Activated T-cell treated with anti-CD3 and anti-CD28 coated beads for 1 hour (primary cell): ENCODE measurements at places on chromosomes 11 and 22.

GRCh38 chr22:25702571-25703167, 39.3 kb upstream of the MYO18B start:
- no peak for DNase-seq

DNA sequence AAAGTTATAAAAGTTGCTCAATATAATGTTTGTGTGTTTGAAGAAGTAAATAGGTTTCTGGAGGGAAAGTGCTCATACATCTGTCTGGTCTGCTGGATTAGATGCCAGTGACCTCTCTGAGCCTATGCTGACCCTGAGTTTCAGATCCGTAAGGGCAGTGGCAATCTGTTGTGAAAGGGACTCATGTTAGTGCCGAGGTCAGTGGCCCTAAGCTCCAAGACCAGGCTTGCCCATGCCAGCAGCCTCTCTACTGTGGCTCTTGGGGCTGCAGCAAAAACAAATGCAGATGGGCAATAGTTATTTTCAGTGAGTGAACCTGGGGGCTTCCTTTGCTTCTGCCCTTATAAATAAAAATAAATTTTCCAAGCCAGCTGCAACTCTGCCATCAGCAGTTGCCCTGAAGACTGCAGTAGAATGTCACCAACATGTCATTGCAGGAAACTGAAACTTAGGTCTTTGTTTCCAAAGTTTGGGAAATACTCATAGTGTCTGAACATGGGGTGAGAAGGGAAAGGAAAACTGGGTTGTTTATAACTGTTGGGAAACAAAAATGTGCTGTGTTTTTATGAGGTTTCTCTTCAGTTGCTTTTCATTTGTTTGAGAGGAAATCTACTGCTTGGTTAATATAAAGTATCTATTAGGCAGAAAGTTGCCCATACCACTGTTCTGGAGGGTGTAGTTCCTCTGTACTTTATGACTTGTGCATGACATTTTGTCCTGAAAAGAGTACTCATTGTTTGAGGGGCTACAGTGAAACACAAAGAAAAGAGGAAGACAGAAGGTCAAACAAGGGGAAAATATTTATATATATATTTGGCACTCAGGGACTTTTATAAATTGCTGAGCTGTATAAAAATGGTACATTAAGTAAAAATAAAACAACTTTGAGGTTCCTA, 9.5 kb upstream of the MS4A4E start:
- DNase-seq = no peak

- no peak for DNase-seq
Observed at GRCh38 chr22:17493419-17493981, 69.8 kb upstream of the SLC25A18 start.

- DNase-seq = no peak
Observed at GRCh38 chr11:19472679-19473078, 231.9 kb upstream of the E2F8 start.

DNA sequence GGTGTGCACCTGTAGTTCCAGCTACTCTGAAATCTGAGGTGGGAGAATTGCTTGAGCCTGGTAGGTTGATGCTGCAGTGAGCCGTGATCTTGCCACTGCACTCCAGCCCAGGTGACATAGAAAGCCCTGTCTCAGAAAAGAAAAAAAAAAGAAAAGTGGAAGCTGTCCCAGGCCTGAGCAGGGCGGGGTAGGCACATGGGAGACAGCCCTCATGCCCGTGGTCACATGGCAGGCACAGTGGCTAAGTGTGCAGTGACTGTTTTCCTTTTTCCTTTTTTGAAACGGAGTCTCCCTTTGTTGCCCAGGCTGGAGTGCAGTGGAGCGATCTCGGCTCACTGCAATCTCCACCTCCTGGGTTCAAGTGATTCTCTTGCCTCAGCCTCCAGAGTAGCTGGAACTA, 7.8 kb downstream of the OTUB1 start:
- DNase-seq = no peak

DNA sequence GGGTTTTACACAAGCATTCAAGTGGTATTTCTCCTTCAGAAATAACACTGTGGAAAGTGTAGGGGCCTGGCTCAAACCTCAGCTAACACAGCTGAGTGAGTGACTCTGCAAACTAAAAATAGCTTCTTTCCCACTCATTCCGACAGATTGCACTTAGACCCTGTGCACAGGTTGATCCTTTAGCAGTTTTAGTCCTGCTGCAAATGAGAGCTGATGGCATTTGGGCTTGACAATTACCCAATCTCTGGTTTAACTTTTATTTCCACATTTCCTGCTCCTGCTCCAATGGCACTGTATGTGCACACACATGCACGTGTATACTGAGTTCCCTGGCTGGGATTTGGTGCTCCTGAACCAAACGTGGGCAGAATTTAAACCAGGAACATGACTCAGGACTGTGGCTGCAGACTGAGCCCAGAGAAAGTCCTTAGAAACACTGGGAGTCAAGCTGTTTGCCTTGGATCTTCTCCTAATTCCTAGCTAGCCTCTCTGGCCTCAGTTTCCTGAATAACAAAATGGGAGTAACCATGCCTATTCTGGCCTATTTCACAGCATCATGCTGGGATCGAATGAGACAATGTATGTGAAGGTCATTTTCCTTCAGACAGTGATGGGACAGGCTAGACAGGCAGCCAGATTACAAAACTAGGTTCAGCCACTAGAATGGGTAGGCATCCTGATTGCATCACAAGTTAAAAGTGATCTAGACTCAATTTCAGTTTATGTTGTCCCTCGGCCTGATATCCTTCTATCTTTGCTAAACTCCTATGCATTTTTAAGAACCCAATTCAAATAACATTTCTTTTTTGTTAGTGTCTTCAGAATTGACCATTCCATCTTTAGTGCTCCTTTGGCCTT, 58.2 kb downstream of the SERGEF start:
- no peak for DNase-seq

- DNase-seq = no peak
Observed at GRCh38 chr22:47901911-47902310, 1139.5 kb downstream of the TBC1D22A start.

DNA sequence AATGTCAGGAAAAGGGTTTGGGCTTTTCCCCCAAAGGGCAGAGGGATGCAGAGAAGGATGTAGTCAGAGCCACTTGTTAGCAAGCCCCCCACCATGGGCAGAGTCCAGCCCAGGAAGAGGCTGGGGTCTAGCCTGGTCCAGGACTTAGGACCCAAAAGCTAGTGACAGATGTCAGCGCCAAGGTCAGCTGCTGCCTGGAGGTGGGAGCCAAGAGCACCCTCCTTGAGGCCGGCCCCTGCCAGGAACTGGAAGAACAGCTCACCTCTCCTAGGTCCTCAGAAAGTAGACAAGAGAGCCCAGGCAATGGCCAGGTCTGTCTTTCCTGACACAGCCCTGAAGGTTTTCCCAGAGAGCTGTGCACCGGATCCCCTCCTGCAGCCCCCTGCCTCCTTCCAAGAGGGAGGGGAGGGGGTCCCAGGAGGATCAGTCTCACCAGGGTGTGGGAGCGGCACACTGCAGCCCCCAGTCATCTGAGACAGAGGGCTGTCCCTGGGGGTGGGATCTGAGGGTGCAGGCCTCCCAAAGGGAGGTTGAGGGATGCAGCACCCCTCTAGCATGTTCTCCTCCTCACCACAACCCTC, 14.6 kb upstream of the ARHGEF17 start:
- DNase-seq = no peak

- DNase-seq = no peak
Observed at GRCh38 chr11:86052693-86053641, 15.9 kb downstream of the PICALM start.

DNA sequence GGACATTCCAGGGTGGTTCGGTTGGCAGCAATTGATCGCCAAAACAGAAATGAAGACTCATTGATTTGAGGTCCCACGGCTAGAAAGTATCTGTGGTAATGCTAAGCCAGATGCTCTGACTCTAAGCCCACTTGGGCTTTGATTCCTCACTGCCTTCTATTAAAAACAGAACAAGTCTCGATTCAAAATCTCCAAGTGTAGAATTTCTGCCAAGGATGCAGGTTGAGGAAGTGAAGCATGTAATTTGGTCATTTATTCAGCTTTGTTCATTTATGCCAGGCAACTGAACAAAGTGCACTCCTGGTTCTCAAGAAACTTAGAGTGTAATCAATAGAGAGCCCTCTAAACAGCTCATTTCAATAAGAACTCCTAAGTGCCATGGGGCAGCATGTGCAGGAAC, 2.3 kb upstream of the CEP295 start:
- DNase-seq = no peak

DNA sequence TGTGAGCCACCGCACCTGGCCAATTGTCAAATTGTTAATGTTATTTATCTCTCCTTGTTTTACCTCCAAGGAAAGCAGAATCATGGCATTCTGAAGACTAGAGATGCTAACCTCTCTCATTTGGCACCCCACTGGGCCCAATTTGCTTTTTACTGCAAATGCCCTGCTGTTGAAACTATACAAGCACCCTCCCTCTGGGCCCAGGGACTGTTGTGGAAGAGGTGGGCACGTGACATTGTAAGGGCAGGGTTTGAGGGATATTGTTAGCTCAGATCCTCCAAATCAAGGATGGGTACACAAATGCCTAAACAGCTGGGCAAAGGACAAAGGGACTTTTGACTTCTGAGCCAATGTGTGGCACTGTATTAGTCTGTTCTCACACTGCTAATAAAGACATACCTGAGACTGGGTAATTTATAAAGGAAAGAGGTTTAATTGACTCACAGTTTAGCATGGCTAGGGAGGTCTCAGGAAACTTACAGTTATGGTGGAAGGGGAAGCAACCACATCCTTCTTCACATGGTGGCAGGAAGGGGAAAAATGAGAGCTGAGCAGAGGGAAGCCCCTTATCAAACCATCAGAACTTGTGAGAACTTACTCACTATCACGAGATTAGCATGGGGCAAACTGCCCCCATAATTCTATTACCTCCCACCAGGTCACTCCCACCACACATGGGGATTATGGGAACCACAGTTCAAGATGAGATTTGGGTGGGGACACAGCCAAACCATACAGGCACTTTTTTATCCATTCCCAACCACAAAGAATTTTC, 6.5 kb upstream of the ALDH3B2 start:
- DNase-seq = no peak

DNA sequence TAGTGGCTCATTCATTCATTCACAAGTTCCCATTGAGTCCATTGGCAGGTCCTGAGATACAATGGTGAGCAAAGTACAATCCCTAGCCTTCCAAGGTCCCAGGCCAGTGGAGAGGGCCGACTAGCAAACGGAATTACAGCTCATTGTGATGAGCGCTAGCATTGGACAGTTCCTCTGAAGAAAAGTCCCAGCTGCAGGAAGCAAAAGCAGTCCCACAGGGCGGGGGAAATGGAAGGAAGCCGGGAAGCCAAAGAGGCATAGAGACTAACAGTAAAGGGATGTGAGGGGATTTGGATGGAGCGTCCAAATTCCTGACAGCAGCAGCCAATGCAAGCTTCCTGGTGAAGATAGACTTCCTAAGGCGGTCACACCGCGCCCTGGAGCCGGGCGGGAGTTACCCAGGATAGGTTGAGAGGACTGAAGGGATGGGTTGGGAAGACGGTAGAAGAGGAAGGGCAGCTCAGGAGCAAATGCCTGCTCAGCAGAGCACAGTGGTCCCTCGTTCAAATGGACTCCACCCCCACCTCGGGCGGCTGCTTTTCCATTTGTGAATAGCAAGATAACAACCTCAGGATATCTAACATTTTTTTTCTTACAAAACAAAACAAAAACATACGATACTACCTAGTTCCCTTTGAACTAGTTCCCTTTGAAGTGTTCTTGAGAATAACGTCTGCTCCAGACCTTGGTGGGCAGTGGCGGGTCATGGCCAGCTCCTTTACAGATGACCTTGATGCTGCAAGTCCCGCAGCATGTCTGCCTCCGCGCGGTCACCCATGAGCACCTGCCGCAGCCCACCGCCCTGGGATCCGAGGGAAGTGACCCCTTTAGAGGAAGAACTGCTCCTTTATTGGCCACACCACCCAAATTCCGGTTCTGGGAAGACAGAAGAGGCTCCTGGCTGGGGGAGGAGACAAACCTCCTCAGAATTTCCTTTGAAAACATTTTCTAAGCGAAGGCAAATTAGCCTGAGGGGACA, 132.9 kb downstream of the RASSF10 start:
- DNase-seq = no peak

DNA sequence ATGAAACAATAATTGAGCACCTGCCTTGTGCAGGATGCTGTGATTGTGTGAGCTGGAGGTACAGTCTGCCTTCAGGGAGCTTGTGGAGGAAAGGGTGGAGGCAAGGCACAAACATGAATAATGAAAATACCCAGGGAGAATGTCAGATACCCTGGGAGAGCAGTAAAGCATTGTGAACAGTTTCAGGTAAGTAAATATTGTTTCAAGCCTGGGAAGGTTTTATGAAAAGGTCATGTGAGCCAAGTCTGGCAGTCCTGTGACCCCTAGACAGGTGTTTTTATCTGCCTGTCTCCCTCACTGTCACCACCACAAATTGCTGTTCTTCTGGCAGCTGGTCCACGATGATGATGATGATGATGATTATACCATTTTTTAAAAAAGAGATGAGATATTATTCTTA, 32.0 kb downstream of the SPECC1L start:
- DNase-seq = no peak

DNA sequence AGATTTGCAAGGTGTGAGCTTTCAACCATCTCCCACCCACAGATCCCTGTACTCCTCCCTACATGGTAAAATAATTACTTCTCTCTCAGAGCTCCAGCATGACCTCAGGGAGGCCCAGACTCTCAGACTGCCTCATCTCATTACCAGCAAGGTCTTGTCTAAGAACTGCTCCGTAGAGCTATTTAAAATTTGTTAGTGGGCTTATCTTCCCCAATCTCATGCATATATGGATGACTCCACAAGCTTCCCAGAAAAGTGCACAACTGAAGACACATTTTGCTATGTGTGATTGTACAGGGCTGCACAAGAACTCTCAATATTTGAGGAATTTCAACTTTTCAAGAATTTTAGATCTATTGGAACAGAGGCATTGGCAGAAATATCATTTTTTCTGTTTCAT, 230.3 kb downstream of the CSNK2A3 start:
- no peak for DNase-seq

DNA sequence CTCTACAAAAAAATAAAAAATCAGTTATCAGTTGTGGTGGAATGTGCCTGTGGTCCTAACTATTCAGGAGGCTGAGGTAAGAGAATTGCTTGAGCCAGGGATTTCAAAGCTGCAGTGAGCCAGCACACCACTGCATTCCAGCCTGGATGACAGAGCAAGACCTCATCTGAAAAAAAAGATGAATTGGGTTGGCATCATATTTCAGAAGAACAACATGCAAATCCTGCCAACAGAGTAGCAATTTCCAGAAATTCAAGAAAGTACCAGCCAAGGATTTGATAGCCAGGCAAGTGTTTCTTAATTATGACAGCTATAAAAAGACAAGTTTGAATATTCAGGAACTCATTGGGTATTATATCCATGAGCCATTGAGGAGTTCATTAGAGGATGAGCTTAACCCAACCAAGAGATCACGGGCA, 75.2 kb downstream of the USP47 start:
- DNase-seq = no peak

DNA sequence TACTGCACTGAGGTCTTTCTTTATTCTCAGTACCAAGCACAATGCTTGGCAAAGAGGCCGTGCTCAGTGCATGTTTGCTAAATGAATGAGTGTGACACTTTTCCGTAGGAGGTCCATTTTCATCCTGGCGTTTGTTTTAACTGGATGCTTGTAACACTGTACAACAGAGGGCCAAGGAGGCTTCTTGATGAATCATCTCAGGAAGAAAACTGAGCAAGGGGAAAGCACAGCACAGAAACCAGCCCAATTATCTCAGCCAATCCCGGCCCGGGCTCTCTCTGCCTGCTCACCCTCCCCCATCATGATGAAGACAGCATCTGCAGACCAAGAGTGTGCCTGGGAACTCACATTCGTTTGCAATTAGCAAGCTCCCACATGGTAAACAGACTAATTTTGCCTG, 570.3 kb downstream of the OPCML start:
- DNase-seq = no peak

GRCh38 chr11:19803506-19803998, 90.9 kb downstream of the NAV2 start:
- DNase-seq = no peak
